ENCODE measurements at places on chromosomes 12 and 14.

GRCh38 chr14:80427101-80427500 is 215.8 kb upstream of the DIO2 start:
- DNase-seq, result no peak

- no peak for DNase-seq
Measured at GRCh38 chr12:97639702-97640101, 177.1 kb downstream of the RMST start.

GRCh38 chr14:62015243-62015642 is 253.0 kb downstream of the SNAPC1 start:
- DNase-seq, result no peak

DNA sequence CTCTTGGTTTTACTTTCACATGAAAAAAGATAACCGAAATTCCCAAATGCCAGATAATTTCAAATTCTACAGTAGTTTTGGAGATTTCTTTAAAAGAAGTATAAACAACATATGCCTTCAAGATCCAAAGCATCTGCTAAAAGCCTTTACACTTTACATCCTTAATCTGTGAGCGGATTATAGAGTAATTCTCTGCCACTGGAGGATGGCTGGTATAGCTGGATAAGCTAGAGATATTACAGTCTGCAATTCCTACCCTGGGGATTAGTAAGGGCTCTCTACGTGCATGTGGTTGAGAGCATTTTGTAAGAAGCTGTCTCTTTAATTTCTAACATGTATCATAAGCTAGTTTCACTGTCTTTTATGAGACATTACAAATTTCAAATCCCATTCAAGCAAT is 240.3 kb upstream of the HMGA2 start:
- no peak for DNase-seq

Data from DMS 273 treated with DMSO at 0.1 percent for 48 hours (cell line).